ENCODE measurements at places on chromosomes 5 and 9. TPM values are rescaled to one million over a fixed set of nuclear protein-coding genes. Genes with fewer than 3 reads are reported as not detected.

DNA sequence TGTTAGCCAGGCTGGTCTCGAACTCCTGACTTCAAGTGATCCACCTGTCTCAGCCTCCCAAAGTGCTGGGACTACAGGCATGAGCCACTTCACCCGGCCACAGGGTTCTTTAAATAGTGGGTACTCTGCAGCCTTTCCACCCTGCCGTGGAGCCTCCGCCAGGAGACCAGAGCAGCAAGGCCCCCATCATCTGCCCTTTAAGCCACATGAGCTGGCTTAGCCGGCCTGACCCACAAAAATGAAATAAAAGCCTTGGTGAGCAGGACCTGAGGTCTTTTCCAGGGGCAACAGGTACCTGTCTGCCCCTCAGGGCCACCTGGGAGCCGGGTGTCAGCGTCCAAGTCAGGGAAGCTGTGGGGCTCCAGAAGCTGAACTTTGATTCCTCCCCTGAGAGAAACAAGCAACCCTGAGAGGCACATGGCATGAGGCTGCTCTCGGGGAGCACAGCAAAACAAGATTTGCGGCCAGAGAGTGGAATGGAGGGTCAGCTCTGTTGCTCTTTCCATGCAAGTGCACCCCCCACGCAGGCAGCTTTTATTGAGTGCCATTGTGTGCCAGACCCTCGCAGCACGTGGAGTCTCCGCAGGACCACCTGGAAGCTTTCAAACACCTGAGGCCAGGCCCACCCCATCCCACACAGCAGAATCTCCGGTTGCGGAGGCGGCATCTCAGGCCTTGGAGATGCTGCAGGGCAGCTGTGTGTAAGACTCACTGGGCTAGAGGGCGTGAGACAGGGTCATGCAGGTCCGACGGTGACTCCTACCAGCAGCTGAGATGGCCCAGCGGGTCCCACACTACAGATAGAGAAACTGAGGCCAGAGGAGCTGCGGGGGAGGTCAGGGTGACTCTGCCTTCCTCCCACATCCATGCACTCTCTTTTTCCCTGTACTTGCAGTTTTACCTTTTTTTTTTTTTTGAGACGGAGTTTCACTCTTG, 4.8 kb upstream of the WNK2 start:
- H3K4me1 ChIP-seq: no peaks in the 10 kb centered on the region
- H3K36me3 ChIP-seq: no peaks in the 10 kb centered on the region
- no peak overlapping the region for H3K4me3 ChIP-seq
- no peak overlapping the region for H3K27ac ChIP-seq
- no peak for DNase-seq

GRCh38 chr5:132825033-132825833, 5.2 kb downstream of the SHROOM1 start:
- peak overlapping the region; percentile 41 for H3K4me3 ChIP-seq
- H3K36me3 ChIP-seq: peaks cover 14% of the 10 kb centered on the region
- no peak for DNase-seq
- peak overlapping the region; percentile 90 for H3K27ac ChIP-seq

GRCh38 chr5:163453705-163454104, 6.2 kb downstream of the NUDCD2 start:
- no peaks in the 10 kb centered on the region for H3K36me3 ChIP-seq
- no peak overlapping the region for H3K27ac ChIP-seq
- no peak overlapping the region for H3K4me3 ChIP-seq
- DNase-seq: no peak
- H3K4me1 ChIP-seq: no peaks in the 10 kb centered on the region

DNA sequence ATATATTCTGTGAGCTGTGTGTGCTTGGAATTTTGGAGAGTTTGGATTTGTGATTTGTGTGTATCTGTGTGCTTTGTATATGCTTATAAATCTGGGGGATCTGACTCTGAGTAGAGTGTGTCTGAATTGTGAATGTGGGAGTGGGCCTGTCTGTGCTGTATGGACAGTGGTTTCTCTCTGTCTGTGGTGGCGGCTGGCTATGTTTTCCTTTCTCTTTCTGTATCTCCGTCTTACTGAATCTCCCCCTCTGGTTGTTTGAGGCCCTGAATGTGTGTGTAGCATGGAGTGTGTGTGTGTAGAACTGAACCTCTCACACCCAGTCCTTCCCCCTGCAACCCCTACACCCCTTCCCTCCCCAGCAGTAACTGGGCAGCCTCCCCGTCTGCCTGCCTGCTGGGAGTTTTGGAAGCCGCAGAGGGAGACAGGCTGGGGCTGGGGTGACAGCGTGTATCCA, 4.7 kb downstream of the CXXC5 start:
- H3K4me3 ChIP-seq: peak overlapping the region; percentile 28
- DNase-seq: no peak
- H3K4me1 ChIP-seq: peaks cover 82% of the 10 kb centered on the region
- H3K27ac ChIP-seq: peak overlapping the region; percentile 87
- H3K36me3 ChIP-seq: no peaks in the 10 kb centered on the region
- no peaks in the 10 kb centered on the region for H3K27me3 ChIP-seq

DNA sequence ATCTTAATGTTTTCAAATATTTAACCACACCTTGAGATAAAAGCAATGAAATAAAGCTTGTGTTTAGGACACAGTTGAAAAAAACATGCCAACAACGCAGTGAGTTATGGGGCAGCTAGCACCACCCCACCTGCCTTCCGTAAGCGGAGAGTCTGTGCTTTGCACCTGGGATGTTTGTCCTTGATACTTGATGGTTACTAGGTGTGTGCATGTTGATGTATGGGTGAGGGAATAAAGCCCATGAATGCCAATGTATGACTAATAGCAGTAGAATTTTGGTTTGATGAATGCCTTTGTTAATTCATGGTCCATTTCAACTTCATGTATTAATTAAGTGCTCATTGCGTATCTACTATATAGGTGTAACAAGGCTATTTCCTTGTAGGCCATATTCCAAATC, 74.0 kb downstream of the PCSK5 start:
- no peaks in the 10 kb centered on the region for H3K27me3 ChIP-seq
- no peak overlapping the region for H3K4me3 ChIP-seq
- no peak overlapping the region for H3K27ac ChIP-seq
- no peak for DNase-seq

GRCh38 chr5:140785905-140786686, at the start of gene PCDHA1:
Gene PCDHA1 (plus strand): TSS chr5:140786140.
- H3K27ac ChIP-seq: no peak within 1 kb of the TSS
- no peaks in the 10 kb centered on the region for H3K36me3 ChIP-seq
- no peak for DNase-seq
- no peak within 1 kb of the TSS for H3K4me3 ChIP-seq
- no peaks in the 10 kb centered on the region for H3K27me3 ChIP-seq
- H3K4me1 ChIP-seq: no peaks in the 10 kb centered on the region

DNA sequence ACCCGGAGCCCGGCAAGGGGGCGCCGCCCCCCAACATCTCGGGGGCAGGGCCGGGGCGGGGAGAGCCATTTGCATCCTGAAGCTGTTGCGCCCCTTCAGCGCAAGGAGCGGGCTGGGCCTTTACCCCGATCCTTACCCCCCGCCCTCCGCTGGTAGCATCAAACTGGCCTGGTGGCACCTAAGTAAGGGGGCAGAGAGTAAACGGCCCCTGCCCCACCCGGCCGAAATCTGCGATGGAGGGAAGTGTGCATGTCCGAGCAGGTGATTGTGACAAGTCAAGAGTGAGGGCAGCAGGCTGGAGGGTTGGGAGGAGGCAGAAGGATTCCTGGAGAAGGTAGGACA, 101.2 kb downstream of the ESM1 start:
- no peak overlapping the region for H3K27ac ChIP-seq
- no peaks in the 10 kb centered on the region for H3K36me3 ChIP-seq
- peaks cover 18% of the 10 kb centered on the region for H3K27me3 ChIP-seq
- H3K4me1 ChIP-seq: no peaks in the 10 kb centered on the region

DNA sequence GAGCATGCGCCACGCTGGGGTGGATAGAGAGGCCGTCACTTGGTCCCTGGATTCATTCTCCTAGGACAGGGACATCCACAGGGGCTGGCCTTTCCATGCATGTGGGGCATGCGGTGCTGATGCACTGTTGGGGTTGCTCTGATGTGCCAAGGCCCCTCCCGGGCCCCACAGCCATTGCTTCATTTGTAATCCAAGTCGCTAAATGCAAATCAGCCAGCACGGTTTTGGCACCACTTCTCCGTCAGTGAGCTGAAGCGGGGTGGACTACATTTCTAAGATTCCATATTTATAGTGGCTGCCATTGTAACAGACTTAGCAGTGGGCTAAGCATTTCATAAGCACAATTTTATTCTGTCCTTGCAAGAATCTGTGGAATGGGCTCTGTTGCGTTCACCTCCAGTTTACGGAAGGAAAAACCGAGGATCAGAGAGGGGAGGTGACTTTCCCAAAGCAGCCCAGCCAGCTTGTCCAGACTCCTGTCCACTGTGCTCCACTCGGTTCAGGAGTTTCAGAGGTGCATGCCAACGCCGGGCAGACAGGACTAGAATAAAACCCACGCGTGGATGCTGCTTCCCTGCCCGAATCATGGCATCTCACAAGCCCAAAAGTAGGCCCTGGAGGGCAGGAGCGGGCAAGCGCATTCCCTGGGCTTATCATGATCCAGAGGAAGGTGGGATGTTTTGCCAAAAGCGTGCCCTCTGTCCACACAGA, 102.6 kb upstream of the COL5A1 start:
- no peak overlapping the region for H3K4me3 ChIP-seq
- peak overlapping the region; percentile 89 for H3K27ac ChIP-seq
- no peak for DNase-seq
- peaks cover 5% of the 10 kb centered on the region for H3K27me3 ChIP-seq

GRCh38 chr5:151181818-151182523, 24.4 kb upstream of the ANXA6 start:
- H3K36me3 ChIP-seq: peaks cover 22% of the 10 kb centered on the region
- no peaks in the 10 kb centered on the region for H3K4me1 ChIP-seq
- no peak overlapping the region for H3K4me3 ChIP-seq

DNA sequence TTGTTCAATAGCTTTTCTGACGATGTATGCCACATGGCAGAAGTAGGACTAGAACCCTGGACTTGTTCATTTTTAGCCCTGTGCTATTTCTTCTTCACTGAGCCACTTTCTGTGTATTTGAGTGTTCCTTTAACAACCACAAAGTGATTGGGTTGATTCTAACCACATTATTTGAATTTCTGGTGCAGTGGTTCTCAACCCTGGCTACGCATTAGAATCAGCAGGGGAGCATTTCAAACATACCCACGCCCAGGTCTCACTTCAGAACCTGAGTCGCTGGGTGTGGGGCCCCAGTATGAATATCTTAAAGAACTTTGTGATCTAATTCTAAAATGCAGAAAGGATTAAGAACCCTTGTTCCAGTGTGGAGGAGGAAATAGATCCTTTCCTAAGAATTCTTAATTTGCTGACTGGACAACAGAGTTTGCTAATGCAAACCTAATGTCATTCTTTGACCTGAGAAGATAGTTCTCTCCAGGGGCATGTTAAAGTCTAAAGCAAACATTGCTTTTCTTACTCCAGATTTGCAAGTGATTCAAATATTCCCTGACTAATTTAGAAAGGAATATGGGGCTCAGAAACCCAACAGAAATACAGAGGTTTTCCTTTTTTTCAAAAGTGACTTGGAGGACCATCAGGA, 75.4 kb upstream of the GDNF start:
- no peak for DNase-seq
- H3K4me3 ChIP-seq: no peak overlapping the region
- no peaks in the 10 kb centered on the region for H3K4me1 ChIP-seq
- no peaks in the 10 kb centered on the region for H3K36me3 ChIP-seq
- no peaks in the 10 kb centered on the region for H3K27me3 ChIP-seq
- H3K27ac ChIP-seq: no peak overlapping the region

- no peak overlapping the region for H3K4me3 ChIP-seq
- H3K36me3 ChIP-seq: no peaks in the 10 kb centered on the region
- no peaks in the 10 kb centered on the region for H3K4me1 ChIP-seq
- no peak overlapping the region for H3K27ac ChIP-seq
- H3K27me3 ChIP-seq: no peaks in the 10 kb centered on the region
Measured at GRCh38 chr9:125633116-125633745, 73.8 kb downstream of the MAPKAP1 start.

DNA sequence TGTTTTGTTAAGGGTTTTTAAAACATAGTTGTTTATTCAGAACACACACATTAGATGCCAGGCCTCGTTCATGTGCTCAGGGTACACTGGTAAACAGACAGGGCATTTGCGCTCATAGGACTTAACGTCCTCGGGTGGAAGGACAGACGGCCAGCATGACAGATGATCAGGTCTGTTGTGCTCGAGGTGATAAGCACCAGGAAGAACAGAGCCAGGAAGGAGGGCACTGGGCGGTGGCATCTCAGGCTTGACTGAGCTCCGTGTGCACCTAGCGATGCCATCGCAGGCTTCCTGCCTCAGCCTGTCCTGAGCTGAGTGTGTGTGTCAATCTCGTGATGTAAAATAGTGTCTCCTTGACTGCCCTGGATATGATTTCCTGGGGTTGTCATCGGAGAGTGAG, 96.5 kb downstream of the EHMT1 start:
- DNase-seq: no peak
- H3K36me3 ChIP-seq: peaks cover 88% of the 10 kb centered on the region
- H3K27ac ChIP-seq: no peak overlapping the region
- H3K4me3 ChIP-seq: no peak overlapping the region
- H3K27me3 ChIP-seq: no peaks in the 10 kb centered on the region

DNA sequence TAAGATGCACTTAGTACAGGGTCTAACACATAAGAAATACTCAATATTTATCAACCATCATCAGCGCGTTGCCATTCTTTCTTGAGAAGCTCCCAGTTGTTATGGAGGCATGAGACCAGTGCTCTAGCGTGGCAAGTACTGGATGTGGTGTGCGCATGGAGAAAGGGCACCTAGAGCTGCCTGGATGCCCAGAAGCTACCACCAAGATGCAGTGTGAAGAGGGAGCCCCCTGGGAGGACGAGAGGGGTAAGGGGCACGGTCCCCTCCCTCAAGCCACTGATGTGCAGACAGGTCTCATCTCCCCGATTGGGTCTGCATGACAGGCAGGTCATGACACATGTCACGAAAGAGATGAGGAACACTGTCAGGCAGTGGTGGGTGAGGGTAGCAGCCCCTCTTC, 127.7 kb upstream of the CXCL14 start:
- no peaks in the 10 kb centered on the region for H3K27me3 ChIP-seq
- no peaks in the 10 kb centered on the region for H3K4me1 ChIP-seq
- DNase-seq: no peak
- no peaks in the 10 kb centered on the region for H3K36me3 ChIP-seq

GRCh38 chr5:57383093-57383861, 99.3 kb downstream of the ACTBL2 start:
- no peak for DNase-seq
- H3K4me1 ChIP-seq: no peaks in the 10 kb centered on the region

DNA sequence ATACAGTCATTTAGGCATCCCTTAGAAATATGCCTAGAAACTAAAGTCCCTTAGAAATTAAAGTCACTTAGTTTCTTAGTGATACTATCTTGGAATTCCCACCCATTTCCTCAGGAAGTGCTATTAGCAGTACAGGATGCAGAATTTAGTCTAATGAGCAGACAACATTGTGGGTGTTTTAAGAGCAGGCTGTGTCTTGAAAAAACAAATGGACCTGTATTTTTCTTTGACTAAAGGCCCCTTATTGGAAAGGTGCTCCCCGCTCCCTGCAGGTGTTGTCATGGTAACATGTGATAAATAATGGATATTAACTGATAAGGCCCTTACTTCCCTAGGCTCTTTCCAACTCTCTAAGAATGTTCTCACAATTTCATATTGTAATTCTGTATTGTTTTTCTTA, 38.8 kb upstream of the STARD4 start:
- H3K4me1 ChIP-seq: no peaks in the 10 kb centered on the region
- H3K36me3 ChIP-seq: no peaks in the 10 kb centered on the region
- H3K4me3 ChIP-seq: no peak overlapping the region
- no peak overlapping the region for H3K27ac ChIP-seq
- DNase-seq: no peak

RETREG1 gene
- 90.9 TPM for total RNA-seq

BTNL9 gene
- 24.9 TPM for total RNA-seq

PCDHGC5 gene
- 3.6 TPM for total RNA-seq

MEF2C gene
- total RNA-seq: 16.5 TPM

OR1J2 gene
- total RNA-seq: not detected

SHISAL2B gene
- not detected for total RNA-seq

PCDHGA5 gene
- total RNA-seq: 12.0 TPM

All from tibial nerve (tissue), 4 donors.